ENCODE measurements at places on chromosomes 2 and 18. TPM values are rescaled to one million over a fixed set of nuclear protein-coding genes. Genes with fewer than 3 reads are reported as not detected.

- no peak for DNase-seq
Measured at GRCh38 chr18:26700201-26700600, 151.8 kb upstream of the KCTD1 start.

DNA sequence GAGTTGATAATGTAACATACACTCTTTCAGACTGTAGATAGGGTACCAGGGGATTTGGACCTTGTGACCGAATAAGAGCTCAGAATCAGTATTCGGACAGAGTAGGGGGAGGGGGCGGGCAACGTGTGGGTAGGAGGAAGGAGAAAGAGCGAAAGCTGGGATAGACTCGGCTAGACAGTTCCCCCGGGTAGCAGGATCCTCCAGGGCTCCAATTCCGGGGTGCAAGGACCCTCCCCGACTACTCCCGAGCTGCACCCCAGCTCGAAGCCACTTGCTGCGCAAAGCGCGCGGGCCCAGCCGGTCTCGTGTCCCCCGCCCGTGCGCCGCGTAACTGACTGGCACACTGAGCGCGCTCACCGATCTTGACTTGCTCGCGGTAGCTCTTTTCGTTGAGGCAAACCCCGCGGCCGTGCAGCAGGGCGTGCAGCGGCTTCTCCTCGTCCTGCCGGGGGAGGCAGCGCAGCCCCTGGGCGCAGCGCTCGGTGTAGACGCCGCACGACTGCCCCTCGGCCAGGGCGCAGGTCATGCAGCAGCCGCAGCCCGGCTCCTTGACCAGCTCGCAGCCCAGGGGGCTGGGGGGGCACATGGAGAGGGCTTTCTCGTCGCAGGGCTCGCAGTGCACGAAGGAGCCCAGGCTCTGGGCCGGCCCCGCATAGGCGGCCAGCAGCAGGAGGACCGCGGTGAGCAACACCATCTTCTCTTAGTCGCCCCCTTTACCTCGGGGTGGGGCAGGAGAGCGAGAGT, 1.1 kb downstream of the IGFBP5 start:
- no peak for DNase-seq

DNA sequence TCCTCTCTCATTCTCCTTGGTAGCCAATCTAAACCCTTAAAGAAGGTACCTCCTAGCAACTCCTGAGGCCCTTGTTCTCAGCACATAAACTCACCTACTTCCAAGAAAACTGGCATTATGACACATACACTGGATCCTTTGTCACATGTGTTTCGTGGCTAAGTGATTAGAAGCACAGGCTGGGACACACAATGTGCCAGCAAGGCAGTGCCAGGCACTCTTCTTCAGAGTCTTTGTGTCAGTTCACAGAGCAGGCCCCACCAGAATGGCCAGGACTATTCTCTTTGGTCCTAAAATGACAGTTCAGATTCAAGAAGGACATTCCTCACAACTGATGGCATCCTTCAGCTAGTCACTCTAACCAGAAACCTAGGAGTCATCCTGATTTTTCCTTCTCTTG, 40.3 kb downstream of the SMC6 start:
- DNase-seq: peak; percentile 2

DNA sequence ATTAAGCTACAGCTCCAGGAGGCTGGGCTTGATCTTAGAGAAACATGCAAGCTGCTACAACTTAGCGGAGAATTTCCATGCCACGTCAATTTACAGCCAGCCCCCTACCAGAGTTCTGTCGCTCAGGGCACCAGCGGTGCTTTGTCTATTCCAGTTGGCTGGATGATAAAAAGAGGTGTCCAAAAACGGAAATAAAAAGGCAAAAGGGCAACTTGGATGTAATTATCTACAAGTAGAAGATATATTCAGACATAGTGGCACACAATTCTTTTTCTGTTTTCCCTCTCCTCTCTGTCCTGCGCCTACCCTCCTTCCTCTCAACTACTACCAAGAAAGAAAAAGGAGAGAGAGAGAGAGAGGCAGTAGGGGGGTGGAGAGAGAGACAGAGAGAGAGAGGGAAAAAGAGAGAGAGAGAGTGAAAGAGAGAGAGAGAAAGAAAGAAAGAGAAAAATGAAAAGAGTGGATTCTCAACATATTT, 363 bp upstream of the RFTN2 start:
- DNase-seq: peak; percentile 57

GRCh38 chr2:190090148-190090547, 27.6 kb upstream of the MSTN start:
- peak; percentile 13 for DNase-seq

DNA sequence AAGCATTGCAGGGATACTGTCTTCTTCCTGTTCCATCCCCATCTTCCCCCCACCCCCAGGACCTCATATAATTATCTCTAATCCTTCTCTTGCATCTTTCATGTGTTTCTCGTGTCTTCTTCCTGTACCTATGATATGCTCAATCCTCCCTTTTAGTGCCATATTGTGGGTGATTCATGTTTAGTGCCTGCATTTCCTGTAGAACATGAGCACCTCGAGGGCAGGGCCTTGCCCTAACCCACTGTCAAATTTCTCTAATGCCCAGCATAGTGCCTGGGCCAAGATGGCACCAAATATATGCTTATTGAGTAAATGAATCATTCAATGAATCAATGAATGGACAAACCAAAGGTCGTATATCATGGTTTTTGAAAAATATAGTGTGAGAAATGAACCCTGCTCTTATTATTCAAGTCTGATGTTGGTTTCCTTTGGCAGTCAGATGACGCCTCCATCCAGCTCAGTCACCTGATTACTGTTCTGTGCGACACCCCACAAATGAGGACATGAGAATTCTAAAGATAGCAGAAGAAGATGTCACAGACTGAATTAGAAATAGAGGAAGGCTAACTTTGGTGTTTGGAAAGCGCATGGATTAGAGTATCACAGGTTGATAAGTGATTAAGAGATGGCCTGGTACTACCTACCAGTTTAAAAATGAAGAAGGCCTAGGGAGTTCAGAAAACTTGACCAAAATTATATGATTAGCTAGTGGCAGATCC, 278.4 kb downstream of the PRKCE start:
- DNase-seq: peak; percentile 42

DNA sequence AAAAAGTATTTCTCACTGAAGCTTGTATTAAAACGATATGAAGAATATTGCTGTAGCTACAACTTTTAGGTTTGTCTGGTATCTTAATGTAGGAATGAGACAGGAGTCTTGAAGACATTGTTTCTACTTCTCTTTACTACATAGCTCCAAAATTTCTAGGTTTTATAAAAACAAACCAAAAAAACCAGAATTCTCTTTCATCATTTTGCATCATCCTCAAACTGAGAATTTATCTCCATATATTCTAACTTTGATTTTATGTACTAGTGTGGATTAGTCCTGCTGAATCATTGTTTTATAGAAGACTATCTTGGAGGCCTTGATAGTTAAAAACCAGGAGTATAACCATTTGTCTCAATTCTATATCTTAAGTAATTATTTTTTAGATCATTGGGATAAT, 100.2 kb downstream of the ICA1L start:
- DNase-seq: no peak

DNA sequence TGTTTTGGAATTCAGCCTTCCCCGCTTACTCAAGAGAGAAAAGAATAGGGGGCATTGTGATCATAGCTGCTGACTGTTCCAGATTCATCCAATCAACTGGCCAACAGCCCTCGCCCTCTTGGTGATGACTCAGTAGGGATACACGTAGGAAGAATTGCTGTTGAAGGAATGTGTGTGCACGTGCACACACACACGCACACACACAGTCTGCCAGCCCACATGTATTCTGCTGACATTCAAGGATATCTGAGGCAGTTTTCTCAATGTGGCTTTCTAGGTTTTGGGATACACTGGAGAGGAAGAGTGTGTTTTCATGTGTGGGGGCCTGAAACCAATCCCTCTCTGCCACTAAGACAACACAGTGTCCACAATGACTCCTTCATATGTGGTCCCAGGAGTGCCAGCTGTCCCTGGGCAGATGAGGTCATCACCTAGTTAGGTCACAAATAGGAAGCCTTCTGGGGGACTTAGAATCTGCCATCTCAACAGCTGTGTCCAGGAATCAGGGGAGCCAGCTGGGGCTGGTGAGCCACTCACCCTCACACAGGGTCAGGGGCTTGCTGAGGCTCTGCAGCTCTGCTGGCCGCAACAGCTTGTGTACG, 352.6 kb downstream of the SS18 start:
- peak; percentile 99 for DNase-seq

DNA sequence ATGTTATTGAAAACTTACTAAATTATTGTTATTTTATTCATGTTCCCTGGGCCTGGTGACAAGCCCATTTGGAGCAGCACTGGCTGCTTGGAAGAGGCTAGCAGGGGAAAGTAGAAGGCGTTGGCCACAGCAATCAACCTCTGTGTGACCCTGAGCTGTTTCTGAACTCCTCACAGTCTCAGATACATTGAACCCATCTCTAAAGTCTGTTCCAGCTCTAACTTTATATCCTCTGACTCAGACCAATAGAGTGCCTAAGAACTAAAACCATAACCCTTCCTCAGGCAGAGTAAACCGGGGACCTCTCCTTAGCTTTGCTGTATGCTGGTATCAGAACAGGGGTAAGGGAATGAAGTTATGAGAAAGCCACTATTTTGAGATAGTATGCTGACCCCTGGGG, 96.4 kb upstream of the NOL4 start:
- no peak for DNase-seq

GRCh38 chr2:147227313-147227712, 617.5 kb upstream of the ACVR2A start:
- DNase-seq: no peak

DNA sequence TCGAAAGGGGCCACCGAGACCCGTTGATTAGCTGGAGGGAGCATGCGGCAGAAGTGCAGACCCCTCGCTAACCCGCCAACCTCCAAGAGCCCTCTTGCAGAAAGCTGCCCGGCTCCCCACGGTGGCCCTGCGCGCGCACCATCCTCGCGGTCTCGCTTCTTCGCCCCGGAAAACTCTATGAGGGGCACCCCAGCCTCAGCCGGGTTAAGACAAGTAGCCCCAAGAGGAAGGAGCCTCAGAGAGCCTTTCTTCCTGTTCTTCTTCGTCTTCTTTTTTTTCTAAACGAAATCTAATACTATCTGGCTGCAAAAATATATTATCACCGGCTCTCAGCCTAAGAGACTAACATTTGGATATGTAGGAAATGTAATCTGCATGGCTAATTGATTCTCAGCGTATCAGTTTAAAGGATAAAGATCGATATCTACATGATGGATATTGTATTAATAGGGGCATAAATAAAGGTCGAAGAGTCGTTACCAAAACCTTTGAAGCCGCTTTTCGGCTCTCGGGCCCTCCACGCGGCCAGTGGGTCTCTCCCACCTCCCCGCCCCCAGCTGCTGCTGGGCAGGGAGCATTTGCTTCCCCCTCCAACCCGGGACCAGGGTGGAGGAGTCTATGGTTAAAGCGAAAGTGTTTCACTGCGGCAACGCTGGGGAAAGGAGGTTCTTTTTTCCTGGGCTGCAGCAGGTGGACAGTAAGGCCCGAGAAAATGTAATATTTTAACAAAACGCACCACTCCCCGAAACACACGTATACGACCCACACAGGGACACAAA, 6.1 kb upstream of the PAX3 start:
- DNase-seq: no peak

DNA sequence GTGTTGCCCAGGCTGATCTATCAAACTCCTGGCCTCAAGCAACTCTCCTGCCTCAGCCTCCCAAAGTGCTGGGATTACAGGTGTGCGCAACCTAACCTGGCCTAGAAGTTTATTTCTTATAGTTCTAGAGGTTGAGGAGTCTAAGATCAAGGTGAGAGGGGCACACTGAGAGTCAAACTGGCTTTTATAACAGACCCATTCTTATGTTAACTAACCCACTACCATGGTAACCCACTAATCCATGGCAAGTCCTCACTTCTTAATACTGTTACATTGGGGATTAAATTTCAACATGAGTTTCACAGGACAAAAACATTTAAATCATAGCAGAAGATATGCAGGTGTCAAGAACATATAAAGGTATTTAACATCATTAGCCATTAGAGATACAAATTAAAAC, 50.6 kb downstream of the MDH1 start:
- no peak for DNase-seq

DNA sequence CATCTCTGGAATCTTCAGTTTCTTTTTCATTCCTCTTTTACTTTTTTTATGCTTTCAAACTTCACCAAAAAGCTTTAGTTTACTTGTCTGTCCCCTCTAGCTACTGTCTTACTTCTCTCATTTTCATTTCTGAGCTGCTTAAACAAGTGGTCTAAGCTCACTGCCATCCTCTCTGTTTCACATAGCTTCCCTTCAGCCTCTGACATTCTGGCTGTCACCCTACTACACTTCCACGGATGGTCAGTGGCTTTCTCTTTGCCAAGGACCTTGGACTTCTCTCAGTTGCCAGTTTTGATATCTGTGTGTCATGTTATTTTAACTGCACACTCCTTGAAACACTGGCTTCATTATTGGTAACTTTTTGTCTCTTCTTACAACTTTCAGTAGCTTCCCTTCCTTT, 176.1 kb downstream of the IKZF2 start:
- peak; percentile 10 for DNase-seq

- peak; percentile 13 for DNase-seq
Measured at GRCh38 chr18:39600894-39601293, 2035.3 kb upstream of the CELF4 start.

- peak; percentile 26 for DNase-seq
Measured at GRCh38 chr18:23151414-23152099, 16.3 kb downstream of the CABLES1 start.

GRCh38 chr2:28152585-28153280, 239.9 kb upstream of the FOSL2 start:
- no peak for DNase-seq

GRCh38 chr18:10797896-10798295, 272.1 kb downstream of the NAPG start:
- DNase-seq: no peak

GRCh38 chr2:28224648-28225472, 167.8 kb upstream of the FOSL2 start:
- DNase-seq: peak; percentile 68

- DNase-seq: no peak
Measured at GRCh38 chr2:238518172-238518820, 91.6 kb downstream of the ASB1 start.

GRCh38 chr2:5926871-5927512, 234.8 kb downstream of the SOX11 start:
- no peak for DNase-seq

- DNase-seq: peak; percentile 61
Measured at GRCh38 chr2:217218269-217219163, 358.7 kb upstream of the TNP1 start.

GRCh38 chr2:171095014-171095582, 65.6 kb downstream of the TLK1 start:
- DNase-seq: no peak

Gene PTPRM
- 26.9 TPM for total RNA-seq

Gene PIGN
- 26.3 TPM for total RNA-seq

Gene CHRNG
- 697 TPM for total RNA-seq

Gene GPR55
- 0.03 TPM for total RNA-seq

Gene TWIST2
- 5.0 TPM for total RNA-seq

Gene LYPD6B
- total RNA-seq: 0.94 TPM

Gene INSIG2
- 8.5 TPM for total RNA-seq

Gene CRYGC
- total RNA-seq: not detected

Gene FBXO41
- total RNA-seq: 2.6 TPM

Gene SERPINE2
- 26.9 TPM for total RNA-seq

Gene DSEL
- 107 TPM for total RNA-seq

Gene ZRANB3
- 7.9 TPM for total RNA-seq

Gene AKAIN1
- not detected for total RNA-seq
